Foreskin keratinocyte (primary cell): ENCODE measurements at places on chromosomes 1 and 21. TPM values are rescaled to one million over a fixed set of nuclear protein-coding genes. Genes with fewer than 3 reads are reported as not detected.

Gene SLC1A7
- polyA plus RNA-seq: not detected in 2 replicates

Gene EVA1C
- 11.2 and 14.4 TPM in 2 replicates for polyA plus RNA-seq

Gene FCER1A
- polyA plus RNA-seq: not detected in 2 replicates

Gene SPRR1B
- 78.3 and 224 TPM in 2 replicates for polyA plus RNA-seq

GRCh38 chr1:111481387-111482221 lies 7.8 kb downstream of the C1orf162 start:
- DNase-seq: peak; percentile 9

DNA sequence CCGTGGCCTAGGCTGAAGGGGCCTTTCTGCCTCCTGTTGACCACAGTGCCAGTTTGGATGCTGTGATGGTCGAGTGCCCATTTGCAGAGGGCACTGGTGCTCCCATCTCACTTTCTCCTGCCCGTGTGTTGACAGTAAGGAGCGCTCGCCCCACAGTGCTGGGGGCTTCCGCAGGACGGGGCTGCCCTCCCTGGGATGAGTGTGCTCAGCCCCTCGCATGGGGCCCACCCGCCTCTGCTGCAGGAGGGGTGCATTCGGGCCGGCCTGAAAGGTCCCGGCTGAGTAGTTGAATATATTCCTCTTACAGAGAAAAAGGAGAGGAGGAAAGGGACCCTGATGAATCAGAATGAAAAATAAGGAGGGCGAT lies 37.3 kb downstream of the NTPCR start:
- DNase-seq: no peak

DNA sequence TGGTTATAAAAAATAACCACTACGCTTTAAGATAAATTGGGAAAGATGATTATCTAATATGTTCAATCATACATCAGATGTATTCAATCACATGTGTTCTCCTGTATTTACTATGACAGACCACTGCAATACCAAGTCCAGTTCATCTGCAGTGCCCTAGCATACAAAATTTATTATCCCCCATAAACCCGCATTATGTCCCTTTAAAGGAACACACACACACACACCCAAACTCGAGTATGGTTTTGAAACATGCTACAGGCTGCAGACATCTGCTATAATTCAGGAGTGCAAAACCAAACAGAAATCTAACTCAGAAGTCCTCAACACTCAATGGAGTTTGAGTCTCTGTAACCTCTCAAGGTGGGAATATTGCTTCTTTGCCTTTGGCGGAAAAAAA lies 14.9 kb downstream of the ODF2L start:
- no peak for DNase-seq

DNA sequence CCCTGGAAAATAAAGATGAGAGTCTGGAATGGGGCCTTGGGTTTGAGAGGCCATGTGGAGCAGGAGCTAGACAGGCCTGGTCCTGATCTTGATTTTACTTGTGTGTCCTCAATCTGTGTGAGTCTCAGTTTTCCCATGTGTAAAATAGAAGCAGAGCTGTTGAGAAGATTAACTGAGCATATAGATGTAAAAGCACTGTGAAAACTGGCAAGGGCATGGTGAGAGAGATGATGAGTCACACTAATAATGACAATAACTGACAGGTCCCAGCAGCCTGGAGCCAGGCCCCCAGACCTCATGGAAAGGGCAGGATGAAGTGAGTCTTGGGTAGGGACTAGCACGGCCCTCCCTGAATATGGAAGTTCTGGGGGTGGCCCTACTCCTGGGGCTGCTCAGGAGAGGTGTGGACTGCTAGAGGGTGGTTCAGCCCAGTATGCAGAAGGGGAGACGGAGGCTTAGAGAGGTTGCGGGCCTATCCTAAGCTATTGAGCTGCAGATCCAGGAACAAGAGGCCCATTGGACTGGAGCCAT lies 2.8 kb upstream of the AHDC1 start:
- no peak for DNase-seq

DNA sequence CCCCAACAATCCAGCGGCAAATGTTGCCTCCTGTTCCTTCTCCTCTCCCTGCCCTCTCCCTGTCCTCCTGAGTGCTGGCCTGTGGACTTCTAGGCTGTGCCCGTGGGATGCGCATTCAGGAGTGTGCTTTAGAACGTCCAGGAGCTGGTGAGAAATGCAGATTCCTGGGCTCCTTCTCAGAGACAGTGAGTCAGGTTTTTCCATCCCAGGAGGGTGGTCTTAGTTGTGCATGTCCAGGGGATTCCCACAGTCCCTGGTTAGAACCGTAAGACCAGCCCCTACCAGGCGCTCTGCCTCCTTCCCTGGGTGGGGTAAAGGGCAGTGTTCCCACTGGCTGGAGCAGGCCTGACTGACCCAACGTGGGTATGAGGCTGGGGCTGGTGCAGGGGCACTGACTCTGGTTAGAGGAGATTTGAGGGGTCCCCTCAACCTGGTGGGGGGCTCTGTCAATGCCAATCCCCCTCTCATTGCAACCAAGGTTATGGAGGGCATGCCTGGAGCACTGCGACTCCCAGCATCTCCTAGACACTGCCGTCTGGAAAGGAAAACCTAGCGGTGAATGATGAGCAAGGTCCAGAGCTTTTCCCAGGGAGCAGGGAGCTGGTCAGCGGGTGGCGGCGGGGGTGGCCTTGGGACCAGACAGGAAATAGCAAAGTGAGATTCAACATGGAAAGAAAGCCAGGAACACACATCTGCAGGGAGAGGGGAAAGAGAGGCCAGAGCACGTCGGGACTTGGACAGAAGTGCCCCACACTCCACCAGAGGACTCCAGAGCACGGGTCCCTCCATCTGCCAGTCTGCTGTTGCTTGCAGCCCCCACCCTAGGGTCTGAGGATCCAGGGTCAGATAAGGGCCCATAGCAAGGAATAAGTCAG lies 38.5 kb downstream of the HSPG2 start:
- no peak for DNase-seq

Gene COL8A2
- 0.27 and 0.41 TPM in 2 replicates for polyA plus RNA-seq

GRCh38 chr1:70685300-70686286 lies 274.5 kb downstream of the CTH start:
- DNase-seq: peak; percentile 4

Gene CATSPERE
- polyA plus RNA-seq: 0.07 and 0.09 TPM in 2 replicates

Gene TACSTD2
- 112 and 158 TPM in 2 replicates for polyA plus RNA-seq

- DNase-seq: no peak
These were observed 65.7 kb downstream of the ST6GALNAC3 start for GRCh38 chr1:76140227-76140626.

DNA sequence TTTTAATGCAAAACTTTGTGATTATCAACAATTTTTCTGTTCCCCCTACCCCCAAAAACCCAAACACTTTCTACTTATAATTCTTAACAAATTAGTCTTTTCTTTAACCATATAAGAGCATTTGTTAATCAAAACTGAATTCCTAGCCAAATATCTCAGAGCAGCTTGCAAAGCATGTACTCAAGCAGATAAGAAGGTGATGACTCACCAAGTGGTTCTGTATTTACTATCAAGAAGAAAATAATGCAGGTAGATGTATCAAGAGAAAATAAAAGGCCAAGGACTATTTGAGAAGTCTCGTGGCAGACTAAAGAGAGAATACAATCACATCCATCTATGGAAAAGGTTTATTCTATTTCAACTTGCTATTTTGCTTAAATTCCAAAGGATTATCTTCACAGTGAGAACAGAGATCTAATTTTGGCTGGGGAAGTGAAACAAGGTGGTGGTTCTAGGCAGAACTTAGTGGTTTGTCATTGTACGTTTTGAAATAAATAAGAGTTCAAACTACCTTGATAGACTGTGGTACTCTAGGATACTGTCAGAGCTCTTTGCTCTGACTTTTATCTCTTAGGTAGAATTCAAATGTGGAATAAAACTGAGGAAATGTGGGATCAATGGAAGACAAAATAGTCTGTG lies 94.7 kb upstream of the NRIP1 start:
- no peak for DNase-seq

Gene SMIM1
- 5.8 and 6.8 TPM in 2 replicates for polyA plus RNA-seq

GRCh38 chr1:85111695-85112094 lies 63.4 kb upstream of the MCOLN3 start:
- no peak for DNase-seq

Gene TTC39A
- 0.11 and 0.13 TPM in 2 replicates for polyA plus RNA-seq

- peak; percentile 15 for DNase-seq
These were observed at the start of gene ABCG1 for GRCh38 chr21:42218836-42219605. Gene ABCG1 (plus strand): TSS chr21:42219140. CDS start chr21:42219263, 123 bp downstream.

Gene TMEM50B
- 19.1 and 22.5 TPM in 2 replicates for polyA plus RNA-seq

Gene TEX38
- not detected in 2 replicates for polyA plus RNA-seq

- DNase-seq: peak; percentile 55
These were observed 23.1 kb upstream of the TNFRSF1B start for GRCh38 chr1:12143631-12144155.

DNA sequence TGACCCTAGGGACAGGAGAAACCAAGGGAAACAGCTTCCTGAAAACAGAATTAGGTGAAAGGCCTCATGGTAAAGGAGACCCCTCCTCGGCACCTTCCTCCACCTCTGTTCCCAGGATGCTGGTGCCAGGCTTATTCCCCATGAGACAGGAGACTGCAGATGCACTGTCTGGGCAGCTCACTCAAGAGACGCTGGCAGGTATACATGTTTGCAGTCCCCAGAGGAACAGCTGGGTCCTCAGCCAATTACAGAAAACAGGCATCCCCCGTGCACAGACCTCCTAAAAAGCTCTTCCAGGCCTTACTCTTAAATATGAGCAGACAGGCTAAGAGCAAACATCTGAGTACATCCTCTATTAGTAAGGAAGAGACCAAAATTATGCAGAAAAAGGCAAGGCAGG lies 6.5 kb downstream of the CCSAP start:
- no peak for DNase-seq

Gene RHOU
- polyA plus RNA-seq: 0.27 and 0.46 TPM in 2 replicates

DNA sequence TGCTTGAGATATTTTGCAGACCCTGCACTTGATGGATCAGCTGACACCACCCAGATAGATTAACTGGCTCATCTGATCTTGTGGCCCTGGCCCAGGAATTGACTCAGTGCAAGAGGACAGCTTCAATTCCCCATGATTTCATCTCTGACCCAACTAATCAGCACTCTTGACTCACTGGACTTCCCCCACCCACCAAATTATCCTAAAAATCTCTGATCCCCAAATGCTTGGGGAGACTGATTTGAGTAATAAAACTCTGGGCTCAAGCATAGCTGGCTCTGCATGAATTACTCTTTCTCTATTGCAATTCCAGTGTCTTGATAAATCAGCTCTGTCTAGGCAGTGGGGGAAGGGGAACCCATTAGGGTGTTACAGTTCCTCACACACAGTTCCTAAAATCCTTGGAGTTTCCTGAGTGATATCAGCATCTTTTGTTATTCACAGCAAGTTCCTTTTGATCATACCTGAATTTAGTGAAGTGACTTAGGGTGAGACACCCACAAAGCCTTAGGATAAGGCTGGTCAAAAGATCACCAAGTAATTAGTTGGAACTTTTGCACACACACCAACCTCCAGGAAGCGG lies 104.2 kb downstream of the COP1 start:
- DNase-seq: no peak

- DNase-seq: no peak
These were observed 19.3 kb downstream of the HAO2 start for GRCh38 chr1:119387858-119388257.

GRCh38 chr1:15621975-15622374 lies 4.7 kb downstream of the DDI2 start:
- DNase-seq: no peak

DNA sequence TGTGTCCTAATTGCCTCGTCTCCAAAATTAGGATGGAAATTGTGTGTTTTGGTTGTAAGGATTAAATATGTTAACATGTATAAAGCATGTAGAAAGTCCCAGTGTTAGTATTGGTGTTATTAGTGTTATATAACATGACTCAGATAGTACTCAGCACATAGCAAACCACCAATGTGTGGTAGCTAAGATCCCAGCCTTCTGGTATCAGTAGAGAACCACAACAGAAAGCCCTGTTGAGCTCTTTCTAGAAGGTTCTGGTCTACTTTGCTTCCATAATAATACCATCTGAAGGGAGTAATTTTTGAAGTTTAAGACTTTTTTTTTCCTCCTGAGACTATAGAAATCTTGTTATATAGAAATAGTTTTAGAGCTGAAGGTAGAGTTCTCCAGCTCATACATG lies 259.3 kb upstream of the SGIP1 start:
- DNase-seq: peak; percentile 74

DNA sequence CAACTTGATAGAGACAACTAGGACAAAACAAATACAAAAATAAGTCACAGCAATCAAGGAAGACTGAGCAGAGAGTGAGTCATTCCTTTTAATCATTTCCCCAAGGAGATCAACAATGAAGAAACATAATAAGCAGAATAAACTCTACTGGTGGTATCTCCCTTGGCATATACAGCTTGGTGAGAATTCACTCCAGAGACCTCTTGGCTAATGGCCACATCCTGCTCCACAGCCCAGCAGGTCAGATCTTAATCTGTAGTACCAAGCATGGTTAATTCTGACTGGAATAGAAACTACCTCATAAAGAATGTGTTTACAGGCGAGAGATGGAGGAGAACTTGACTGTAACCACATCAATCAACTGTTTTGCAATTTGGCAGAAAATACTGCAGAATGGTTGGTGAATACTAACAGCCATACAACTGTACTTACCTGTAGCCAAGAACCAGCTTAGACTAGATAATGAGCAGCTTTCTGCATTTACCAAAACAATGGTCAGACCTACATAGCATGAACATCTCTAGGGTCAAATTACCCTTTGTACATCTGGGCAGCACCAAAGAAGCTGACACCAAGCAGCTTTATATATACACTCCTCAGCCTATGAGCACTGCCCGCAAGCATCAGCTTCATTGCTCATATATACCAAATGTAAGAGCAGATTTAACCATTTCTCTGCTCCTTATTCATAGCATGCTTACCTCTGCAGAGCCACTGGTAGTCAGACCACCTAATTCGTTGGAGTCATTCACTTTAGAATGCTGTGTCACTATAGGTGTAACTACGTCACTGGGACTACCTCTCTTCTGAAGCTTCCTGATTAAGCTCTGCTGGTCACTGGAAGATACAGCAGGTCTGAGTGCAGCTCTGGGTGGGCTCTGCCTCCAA lies 51.0 kb downstream of the KIAA0319L start:
- peak; percentile 52 for DNase-seq

DNA sequence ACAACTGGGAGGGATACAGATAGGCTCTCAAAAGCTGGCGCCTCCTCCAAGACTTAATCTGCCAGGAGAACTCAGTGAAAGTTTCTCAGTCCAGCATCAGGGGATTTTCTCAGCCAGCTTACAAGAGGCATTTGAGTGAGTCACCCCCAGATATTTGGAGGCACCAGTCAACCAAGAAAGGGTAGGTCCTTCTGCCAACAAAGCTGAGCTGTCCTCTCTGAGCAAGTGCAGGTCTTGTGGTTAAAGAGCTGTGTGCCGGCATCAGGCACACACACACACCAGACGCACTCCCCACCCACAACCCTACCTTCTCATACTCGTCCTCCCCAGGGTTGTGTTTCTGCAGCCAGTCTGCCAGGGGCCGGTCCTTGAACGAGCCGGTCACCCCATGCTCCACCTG lies 27.0 kb upstream of the PPP1R15B start:
- peak; percentile 98 for DNase-seq

Gene SLC5A3
- polyA plus RNA-seq: 0.77 and 1.0 TPM in 2 replicates

Gene LORICRIN
- 0.03 TPM in 1 of 2 replicates, not detected in the other for polyA plus RNA-seq
